Activated CD4-positive, CD25-positive, alpha-beta regulatory T cell treated with anti-CD3 and anti-CD28 coated beads, Interleukin-2, amount 50 U/mL, for 16 hours (primary cell): ENCODE measurements at places on chromosomes 2 and 18.

- DNase-seq = no peak
Observed at GRCh38 chr2:158501301-158501700, 44.5 kb downstream of the PKP4 start.

DNA sequence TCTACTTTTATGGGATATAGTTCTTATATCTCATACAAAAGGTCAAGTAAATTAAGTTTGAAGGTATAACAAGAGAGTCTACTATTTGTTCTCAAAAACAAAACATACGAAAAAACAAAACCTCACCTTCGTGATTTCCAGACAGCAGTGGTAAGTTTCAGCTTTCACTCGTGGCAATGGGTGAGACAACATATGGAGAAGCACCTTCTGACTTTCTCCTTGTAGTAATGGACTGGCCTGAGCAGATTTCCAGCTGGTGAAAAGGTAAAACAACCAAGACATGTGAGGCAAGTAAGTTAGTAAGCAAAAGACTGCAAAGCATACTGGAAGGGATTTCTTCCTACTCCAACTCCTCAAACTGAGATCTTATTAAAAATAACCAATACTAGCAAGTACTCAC, 39.6 kb downstream of the RTTN start:
- no peak for DNase-seq

GRCh38 chr2:115569547-115569946, 1127.1 kb downstream of the DPP10 start:
- DNase-seq = no peak

DNA sequence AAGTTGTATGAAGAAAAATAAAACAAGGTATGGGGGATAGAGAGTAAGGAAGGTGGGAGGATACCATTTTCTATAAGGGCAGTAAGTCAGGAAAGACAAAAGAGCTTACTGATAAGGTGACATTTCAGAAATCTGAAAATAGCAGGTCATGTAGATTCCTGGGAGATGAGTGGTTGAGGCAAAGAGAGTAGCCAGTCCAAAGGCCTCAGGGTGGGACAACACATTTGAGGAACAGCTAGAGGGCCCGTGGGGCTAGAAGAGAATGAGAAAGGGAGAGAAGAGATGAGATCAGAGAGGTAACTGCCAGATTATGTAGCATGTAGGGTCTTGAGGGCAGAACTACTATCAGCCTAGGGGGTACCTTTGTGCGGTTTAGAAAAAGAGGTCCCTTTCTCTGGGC, 2.9 kb downstream of the CLHC1 start:
- no peak for DNase-seq

DNA sequence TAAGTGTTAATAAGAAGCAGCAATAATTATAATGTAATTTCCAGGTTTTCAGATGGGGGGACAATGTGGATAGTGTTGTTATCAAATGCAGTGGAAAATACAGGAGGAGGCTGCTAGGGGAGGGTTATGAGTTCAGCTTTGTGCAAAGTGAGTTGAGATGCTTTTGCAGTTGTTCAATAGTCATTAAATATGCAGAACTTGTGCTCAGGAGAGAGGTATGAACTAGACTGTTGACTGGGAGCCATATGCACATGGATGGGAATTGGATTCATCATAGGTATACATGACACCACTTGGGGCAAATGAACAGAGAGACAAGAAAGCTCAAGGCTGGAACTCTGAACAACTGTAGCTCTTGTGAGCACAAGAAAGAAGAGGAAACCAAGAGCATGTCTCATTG, 182.1 kb upstream of the PID1 start:
- no peak for DNase-seq

- DNase-seq = no peak
Observed at GRCh38 chr2:134460583-134460998, 206.7 kb downstream of the MGAT5 start.

DNA sequence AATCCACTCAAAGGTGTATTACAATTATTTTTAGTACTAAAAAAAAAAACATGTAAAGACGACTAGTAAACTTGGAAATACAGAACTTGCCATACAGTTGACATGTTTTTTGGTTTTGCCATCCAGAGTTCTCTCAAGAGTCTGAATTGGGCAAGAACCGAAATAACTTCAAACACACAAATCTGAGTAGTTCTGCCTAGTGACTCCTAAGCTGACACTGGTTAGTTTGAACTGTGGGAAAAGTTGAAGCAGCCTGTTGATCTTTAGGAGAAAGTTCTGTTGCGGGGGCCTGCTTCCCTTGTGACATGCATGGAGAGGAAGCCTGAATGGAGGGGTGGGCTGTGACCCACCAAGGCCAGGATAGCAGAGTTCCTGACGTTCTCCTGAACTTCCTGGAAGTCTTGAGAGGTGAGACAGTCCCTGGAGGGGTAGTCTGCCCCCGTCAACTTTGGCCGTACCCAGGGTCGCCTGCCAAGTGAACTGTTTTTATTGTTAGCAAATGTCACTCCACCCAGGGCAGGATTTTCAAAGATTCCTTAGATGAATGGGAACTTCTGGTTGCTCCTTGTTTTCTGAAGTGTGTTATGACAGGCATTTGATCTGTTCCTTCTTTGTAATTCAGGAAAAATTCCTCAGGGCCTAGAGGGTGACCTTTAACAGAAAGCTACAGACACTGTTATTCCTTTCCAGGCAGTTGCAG, 85.6 kb upstream of the SPTBN1 start:
- DNase-seq = no peak

DNA sequence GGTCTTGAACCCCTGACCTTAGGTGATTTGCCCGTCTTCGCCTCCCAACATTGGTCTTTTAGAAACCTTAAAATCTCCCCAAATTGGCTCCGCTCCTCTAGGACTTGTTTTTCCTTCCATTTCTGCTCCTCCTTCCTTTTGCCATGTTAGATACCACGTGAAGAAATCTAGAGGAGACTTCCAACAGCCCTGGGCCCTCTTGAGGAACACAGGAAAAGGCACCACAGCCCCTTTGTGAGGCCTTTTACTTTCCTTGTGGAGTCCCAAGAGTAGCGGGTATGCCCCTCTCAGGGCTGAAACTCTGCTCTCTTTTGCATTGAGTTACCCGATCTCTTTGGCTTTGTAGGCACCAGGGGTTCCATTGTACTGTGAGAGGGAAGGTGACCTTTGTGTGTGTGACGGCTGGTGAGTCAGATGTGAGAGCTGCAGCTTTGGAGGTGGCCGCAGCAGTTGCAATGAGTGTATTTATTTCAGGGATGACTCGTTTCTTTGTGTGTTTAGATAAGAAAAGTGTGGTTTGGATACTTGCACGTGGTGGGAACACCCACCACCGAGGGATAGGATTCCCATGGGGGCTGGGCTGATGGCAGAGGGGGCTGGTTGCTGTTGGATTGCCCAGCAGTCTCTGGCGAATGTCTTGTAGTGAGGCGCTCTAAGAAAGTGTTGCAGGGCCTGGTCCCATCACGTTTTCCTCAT, 218.4 kb upstream of the HS6ST1 start:
- DNase-seq = no peak

DNA sequence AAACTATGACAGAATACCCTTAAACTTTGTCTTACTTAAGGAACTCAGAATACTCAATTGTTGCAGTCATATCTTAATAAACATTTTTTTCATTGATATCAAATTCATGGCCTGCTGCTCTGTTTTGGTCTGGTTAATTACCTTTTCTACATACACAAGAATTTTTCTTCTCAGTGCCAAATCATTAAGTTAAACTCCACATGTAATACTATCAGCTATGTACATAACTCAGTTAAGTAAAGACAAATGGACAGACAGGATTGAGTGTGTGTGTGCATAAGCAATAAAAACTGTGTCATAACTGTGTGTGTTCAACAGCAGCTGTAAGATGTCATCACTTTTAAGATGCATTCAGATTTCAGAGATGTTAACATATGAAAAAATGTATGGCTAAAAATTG, 34.4 kb downstream of the VRK2 start:
- DNase-seq = no peak

DNA sequence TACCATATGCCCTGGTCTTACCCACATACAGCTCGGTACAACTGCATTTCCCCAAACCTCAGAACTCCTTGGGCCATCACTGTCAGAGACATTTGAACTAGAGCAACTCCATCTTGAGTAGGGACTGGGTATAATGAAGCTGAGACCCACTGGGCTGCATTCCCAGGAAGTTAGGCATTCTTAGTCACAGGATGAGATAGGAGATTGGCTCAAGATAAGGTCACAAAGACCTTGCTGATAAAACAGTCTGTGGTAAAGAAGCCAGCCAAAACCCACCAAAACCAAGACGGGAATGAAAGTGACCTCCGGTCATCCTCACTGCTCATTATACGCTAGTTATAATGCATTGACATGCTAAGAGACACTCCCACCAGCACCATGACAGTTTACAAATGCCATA, 131.3 kb downstream of the PIK3C3 start:
- no peak for DNase-seq
